ENCODE measurements at places on chromosomes 5 and 9.
A peak's percentile ranks its signal among the peaks of the same experiment; 100 is the strongest.

- DNase-seq: no peak
These were observed 24.1 kb upstream of the VLDLR start for GRCh38 chr9:2597483-2597882.

- DNase-seq: no peak
These were observed 597.3 kb upstream of the SGCD start for GRCh38 chr5:155729684-155730059.

GRCh38 chr5:19880458-19880857 is 107.5 kb downstream of the CDH18 start:
- DNase-seq: no peak

DNA sequence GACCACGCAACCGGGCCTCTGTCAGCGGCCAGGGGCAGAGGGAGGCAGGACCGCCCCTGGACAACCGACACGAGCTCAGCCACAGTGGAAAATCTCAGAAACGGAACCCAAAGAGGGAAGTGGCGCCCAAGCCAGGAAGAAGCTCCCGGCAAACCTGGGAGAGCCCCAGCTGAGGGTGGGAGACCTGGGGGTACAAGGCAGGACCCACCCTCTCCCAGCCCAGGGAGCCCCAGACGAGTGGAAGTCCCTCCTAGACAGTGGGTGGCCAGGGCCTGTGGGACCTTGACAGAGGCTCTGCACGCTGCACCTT is 3.0 kb downstream of the SLC12A7 start:
- no peak for DNase-seq

DNA sequence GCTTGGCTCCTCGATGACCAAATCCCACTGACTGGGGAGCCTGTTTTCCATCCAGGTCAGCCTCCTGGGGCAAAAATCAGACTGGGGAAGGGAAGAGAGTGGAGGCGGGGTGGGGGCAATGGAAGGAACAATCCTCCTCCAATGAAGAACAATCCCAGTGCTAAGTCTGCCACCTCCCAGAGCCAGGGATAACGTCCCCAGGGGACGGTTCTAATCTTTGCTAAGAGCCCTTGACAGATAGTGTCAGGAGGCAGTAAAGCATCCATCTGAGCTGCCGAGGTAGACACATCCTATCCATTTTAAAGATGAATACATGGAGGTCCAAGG is 298.5 kb upstream of the MSX2 start:
- no peak for DNase-seq

GRCh38 chr9:35688558-35689541 is 875 bp downstream of the TPM2 start:
- no peak for DNase-seq

GRCh38 chr9:124242331-124243194 is 15.2 kb upstream of the NEK6 start:
- no peak for DNase-seq

DNA sequence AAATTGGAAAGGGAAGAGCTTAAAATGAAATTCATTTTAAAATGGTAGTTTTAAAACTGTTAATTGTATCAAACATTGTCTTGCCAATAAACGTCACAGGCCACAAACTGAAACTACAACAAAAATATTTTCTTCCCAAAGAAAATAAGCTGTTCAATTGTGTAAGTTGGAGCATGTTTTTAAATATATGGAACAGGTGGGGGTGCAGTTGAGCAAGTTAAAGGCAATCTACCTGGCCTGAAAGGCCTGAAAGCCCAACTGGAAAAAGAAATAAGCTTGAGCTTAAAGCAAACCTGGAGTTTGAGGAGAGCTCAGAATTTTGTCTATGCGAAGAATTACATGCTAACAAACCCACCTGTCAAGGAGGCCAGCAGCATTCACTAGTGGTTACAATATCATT is 439.5 kb downstream of the ACTL7B start:
- no peak for DNase-seq

DNA sequence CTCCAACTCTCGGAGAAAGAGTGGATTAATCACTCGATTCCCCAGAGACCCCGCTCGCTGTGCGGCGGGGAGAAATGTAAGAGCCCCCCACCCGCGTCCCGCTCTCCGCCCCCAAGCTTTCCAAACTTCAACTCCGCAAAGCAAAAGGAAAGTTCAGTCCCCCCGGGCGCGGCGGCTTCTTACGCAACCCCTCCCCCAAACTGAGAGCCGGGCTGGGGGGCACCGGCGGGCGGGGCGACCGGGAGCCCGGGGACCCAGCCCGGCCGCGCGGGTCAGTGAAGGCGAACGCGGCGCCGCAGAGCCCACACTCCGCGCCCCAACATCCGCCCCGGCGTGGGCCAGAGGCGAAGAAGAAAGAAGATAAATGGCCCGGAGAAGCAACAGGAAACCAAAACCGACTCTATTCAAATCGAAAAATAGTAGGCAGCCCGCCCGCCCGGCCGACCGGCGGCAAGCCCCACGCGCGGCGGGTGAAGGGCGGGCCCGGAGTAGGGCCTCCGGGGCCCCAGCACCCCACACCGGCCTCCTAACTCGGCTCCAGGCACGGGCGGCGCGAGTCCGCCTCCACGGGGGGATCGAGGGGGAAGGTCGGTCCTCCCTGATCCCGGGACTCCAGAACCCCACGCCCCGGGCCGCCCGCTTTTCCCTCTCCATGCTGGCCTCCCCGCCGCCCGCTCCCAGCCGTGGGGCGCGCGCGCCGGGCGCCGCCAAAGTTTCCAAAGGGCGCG is 720 bp downstream of the NOTCH1 start:
- DNase-seq: no peak

DNA sequence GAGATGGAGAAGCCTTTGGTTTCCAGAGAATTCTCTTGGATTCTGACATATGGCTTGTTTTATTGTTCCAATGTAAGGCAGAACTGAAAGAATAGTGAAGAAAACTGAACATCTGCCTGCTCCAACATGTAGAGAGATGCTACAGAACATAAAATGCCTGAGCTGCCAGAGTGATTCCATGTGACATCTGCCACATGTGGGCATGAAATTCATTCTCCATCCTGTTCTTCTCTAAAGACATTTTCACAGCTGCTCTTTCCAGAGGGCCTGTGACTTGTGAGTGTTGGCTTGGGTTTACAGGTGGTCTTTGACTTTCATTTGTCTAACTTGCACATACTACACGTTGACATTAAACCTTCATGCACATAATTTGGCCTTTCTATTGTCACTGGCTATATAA is 33.7 kb upstream of the TXN start:
- DNase-seq: no peak

DNA sequence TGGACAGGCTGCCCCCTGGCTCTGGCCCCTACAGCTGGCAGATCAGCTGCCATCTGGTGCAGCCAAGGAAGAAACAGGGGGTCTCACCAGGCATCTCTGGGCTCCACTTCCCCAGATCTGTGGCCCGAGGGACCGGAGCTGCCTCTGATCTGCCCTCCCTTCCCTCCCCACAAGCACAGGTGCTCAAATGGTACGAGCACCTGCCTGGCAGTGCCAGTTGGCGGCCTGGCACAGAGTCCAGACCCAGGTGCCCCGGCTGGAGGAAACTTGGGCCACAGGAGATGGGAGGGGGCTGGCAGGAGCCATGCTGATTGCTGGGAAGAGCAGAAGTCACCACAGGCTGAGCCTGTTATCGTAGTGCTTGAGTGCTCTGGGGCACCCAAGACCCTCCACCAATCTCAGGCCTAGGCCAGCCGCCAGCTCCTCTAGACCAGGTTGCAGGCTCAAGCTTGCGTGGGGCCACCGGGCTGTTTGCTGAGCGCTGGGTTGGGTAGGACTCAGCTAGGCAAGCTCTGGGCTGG is 5.0 kb upstream of the CAMK2A start:
- DNase-seq: no peak

DNA sequence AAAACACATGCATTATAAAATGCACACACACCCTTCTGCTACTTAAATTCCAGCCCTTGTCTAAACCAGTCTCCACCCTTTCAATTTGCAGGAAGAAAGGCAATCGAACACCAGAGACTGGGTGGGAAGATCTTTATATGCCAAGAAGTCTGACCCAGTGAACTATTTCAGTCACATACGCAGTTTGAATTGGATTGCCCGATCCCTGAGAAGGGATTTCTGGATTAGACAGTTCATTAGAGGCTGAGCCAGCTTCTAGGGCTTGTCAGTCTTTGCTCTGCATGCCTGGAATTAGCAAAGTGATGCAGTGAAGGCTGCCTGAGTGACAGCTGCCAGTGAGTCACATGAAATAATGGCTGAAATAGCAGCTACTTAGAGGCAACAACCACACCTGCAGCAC is 159.9 kb downstream of the PPP2R2B start:
- DNase-seq: no peak

DNA sequence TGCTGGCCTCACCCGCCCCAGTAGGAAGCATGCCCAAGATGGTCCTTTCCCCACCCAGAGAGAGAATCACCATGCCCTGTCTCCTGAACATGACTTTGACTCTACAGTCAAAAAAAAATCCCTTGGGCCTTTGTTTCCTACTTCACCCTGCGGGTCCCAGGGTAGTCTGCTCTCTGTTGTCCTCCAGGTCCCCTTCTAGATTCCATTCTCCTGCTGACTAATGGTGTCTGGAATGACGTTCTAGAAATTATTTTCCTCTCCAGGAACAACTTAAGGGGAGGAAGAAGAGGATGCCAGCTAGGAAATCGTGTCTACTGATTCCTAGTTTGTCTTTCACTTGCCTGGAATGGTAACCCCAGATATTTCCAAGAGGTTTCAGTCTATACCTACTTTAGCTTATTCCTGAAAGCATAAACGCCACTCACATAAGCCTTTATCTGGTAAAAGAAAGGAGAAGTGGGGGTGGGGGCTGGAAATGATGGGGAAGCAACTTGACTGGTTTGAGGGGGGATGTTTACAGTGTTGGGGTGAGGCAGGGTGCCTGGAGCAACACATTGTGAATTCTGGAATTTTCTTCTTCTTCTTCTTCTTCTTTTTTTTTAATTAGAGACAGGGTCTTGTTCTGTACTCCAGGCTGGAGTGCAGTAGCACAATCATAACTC is 93.9 kb downstream of the SNX18 start:
- DNase-seq: no peak

DNA sequence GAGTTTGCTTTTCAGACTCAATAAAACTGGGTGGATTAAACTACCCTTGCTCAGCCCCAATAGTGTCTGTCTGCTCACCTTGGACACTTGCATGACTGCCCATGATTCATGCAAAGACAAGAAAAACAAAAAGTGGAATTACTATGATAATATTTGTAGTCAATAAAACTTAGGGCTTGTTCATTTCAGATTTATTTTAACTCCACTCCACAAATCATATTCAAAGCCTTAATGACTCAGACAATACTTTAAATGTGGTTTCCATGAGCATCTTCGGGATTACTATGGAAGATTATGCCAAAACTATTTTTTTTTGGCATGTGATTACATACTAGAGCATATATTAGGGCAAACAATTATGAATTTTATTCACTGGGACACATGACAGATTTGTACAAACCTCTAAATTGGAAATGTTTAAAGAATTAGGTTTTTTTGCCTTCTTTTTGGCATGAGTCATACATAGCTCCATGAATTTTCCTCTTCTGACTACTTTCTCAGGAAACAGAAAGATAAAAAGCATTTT is 468.9 kb downstream of the ACTL7B start:
- DNase-seq: no peak

DNA sequence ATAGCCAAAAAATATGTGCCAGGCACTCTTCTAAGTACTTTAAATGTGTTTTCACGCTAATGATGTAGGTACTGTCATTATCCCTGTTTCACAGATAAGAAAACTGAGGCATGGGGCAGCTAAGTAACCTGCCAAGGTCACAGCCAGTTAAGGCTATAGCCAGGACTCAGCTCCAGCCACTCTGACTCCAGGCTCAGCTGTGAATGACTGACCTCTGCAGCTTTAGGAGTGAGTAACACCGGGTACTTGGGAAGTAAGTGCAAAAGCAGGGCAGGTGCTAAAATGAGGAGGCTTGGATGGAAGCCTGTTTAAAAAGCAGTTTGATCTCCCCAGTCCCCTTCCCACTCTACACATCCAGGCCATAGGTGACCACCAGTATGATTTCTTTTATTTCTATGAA is 10.6 kb upstream of the SHC3 start:
- DNase-seq: no peak

DNA sequence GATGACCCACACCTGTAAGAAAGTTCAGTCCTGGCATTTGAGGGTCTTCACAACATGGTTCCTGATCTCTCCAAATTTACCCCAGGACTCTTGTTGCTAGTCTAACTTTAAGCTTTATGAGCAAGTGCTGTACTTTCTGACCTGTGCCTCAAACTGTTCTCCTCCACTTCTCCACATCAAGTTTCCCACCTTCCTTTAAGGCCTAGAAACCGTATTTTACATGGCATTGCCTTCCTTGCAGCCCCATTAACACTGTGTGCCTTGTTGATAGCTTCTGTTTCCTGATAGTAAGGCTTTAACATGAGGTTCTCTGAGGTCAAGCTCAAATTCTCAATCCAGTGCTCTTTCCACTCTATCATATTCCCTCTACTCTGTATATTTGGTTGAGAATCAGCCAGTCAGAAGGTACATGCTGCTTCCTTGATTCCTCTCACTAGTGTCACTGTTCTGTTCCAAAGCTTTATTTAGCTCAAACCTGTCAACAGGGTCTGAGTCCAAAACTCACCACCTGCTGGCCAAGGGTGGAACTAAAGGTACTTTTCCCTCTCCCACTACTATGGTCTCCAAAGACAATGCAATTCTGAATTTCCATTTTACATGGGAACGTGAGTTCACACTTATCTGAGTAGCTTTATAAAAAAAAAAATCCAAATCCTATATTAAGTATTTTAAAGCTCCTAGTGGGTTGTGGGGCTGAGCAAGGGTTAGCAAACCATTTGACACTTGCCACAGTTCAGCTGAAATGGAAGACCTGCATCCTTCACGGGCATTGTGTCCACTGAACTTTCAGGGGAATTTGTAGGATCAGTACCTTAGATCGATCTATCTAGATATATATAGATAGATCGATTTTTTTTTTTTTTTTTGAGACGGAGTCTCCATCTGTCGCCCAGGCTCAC is 21.1 kb downstream of the VCP start:
- peak; percentile 22 for DNase-seq

Measured in stimulated activated CD8-positive, alpha-beta memory T cell treated with anti-CD3 and anti-CD28 coated beads, Interleukin-7, amount 100 ng/mL, for 24 hours (primary cell).